ENCODE measurements at places on chromosomes 1 and 21.

- DNase-seq, result no peak
Measured at GRCh38 chr1:66676613-66677298, 75.5 kb upstream of the DYNLT5 start.

- DNase-seq, result peak; percentile 74
Measured at GRCh38 chr21:43865540-43866259, 677 bp downstream of the AGPAT3 start.

- no peak for DNase-seq
Measured at GRCh38 chr1:179938752-179939151, 15.9 kb upstream of the CEP350 start.

GRCh38 chr1:36603461-36603860, 120.7 kb upstream of the CSF3R start:
- DNase-seq, result no peak

GRCh38 chr1:175826705-175827104, 83.3 kb upstream of the TNR start:
- DNase-seq, result no peak

DNA sequence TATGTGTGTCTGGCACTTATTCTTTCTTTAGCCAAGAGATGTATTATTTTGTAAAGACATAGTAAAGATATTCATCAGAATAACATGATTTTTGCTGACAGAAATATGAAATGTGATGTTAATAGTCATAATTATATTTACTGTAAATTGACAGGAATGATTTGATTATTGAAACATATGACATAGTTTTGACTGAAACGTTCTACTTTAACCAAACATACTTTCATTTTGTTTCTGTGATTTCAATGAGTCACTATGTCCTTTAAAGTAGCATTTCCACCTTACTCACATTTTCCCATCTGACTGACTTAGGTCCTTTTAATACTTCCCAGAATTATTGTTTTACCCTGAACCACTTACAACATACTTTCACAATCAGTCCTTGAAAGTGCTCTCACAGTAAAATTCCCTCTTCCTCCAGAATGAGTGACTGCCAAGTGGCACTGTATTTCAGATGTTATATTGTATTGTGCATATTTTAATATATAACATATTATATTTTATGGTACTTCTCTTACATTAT, 437.9 kb downstream of the NCAM2 start:
- DNase-seq, result no peak

DNA sequence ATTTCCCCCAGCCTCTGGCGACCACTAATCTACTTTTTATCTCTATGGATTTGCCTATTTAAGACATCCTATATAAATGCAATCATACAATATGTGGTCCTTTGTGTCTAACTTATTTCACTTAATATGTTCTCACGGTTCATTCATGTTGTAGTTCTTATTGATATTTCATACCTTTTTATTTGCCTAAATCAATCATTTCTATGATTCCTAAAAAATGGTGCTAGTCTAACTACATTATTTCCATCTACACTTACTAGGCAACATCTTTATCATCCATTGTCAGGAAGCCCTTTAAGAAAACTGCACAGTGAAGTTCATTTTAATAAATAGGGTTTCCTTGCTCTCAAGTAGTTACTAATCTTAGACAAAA, 380 bp upstream of the FBXO28 start:
- DNase-seq, result no peak

- DNase-seq, result no peak
Measured at GRCh38 chr1:160030657-160031364, 979 bp downstream of the PIGM start.

DNA sequence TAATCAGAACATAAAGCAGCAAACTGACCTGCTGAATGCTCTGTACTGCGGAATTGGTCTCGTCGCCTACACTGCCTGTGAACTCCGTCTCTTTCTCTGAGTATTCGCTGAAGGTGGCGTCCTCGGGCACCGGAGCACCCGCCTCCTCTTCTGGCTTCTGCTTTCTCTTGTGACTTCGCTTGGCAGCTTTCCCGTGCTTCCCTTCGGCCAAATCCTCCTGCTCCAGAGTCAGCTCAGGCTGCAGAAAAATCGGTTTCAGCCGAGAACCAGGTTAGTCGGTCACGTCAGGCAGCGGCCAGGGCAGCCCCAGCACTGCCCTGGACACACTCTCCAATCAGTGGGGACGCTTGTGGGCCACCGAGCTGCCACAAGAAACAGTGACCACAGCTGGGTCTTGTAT, 35.8 kb upstream of the RIPK4 start:
- DNase-seq, result no peak

- DNase-seq, result no peak
Measured at GRCh38 chr21:28089599-28090441, 902.9 kb downstream of the LTN1 start.

DNA sequence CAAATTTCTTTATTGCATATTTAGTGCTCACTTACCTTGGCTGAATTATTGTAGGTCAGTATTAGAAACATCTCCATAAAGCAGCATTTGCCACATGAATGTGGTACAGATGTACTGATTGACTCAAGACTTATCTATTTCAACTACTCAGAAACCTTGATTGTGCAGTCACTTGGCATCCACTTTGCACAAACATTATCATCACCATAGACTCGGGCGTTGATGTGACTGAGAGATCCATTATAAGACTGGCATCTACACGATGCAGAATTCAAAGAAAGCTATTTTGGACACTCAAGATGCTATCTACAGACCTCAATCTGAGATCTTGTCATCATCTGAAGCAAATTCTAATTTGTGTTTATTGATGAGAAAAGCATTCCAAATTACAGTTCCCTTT, 102.8 kb upstream of the USP25 start:
- DNase-seq, result no peak

GRCh38 chr1:98368995-98369394, 292.5 kb upstream of the SNX7 start:
- DNase-seq, result no peak

- no peak for DNase-seq
Measured at GRCh38 chr1:232845406-232845955, 40.3 kb downstream of the MAP10 start.

DNA sequence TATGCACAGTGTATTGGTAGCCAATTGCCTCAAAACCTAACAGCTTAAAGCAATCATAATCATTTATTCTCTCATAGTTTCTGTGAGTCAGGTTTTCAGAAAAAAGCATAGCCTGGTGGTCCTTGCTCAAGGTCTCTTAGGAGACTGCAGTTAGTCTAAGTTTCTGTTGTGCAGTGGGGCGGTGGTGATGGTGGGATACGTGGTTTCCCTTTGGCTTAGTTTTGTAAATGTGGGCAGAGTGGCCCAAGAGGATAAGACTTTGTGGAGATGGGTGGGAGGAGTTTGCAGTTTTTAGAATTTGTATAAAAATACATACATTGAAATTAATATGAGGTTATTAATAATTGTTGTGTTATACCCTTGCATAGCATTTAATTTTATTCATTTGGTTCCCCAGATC, 68.6 kb downstream of the NOS1AP start:
- no peak for DNase-seq

DNA sequence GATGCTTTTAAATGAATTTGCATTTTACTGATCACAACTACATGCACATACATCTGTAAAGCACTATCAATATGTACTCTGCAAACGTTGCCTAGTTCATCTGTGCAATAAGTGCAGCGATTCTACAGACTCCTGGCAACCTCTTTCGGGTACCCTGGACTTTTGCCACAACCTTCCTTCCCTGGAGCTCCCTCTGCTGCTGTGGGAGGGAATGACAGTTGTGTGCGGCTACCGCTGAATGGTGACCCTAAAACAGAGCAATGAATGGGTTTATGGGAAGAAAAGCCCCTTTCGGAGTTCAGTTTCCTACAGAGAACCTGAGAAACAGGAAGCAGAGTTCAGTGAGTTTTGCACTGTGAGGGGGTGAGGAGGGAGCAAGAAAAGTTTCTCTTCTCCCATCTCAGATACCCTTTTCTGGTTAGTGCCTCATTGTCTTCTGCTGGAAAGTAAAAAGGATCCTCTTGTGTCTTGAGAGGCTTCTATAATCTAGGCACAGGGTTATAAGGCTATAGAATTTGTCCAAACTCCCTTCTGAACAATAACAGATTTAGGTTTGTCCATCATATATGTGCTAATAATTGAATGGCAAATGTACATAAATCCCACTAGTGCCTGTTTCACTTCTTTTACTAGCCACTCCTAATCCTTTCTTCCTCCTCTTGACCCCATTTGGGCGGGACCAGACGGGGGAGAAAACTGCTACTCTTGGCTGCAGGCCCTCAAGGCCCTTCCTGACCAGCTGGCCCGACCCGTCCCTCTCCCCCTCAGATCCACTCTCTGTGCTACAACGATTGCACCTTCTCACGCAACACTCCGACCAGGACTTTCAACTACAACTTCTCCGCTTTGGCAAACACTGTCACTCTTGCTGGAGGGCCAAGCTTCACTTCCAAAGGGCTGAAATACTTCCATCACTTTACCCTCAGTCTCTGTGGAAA, 19.8 kb upstream of the SARS1 start:
- peak; percentile 87 for DNase-seq

DNA sequence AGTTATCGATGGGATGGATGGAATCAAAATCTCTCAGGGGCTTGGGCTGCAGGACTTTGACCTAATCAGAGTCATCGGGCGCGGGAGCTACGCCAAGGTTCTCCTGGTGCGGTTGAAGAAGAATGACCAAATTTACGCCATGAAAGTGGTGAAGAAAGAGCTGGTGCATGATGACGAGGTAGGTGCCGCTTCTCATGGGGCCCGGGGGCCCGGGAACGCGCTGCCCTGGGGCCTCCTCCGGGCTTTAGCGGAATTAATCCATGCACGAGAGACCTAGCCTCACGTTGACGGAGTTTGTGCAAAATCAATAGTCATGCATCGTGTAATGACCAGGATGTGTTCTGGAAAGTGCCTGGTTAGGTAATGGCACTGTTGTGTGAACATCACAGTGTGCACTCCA, 43.8 kb downstream of the FAAP20 start:
- DNase-seq, result no peak

DNA sequence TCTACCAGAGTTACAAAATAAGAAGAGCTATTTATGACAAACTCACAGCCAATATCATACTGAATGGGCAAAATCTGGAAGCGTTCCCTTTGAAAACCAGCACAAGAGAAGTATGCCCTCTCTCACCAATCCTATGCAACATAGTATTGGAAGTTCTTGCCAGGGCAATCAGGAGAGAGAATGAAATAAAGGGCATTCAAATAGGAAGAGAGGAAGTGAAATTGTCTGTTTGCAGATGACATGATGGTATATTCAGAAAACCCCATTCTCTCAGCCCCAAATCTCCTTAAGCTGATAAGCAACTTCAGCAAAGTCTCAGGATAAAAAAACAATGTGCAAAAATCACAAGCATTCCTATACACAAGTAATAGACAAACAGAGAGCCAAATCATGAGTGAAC, 1169.5 kb downstream of the AMY1C start:
- DNase-seq, result no peak

- peak; percentile 50 for DNase-seq
Measured at GRCh38 chr1:7752512-7753417, 18.3 kb upstream of the VAMP3 start.

- DNase-seq, result no peak
Measured at GRCh38 chr1:63116016-63116415, 206.4 kb upstream of the FOXD3 start.
